ENCODE measurements at places on chromosomes 6 and 20.

DNA sequence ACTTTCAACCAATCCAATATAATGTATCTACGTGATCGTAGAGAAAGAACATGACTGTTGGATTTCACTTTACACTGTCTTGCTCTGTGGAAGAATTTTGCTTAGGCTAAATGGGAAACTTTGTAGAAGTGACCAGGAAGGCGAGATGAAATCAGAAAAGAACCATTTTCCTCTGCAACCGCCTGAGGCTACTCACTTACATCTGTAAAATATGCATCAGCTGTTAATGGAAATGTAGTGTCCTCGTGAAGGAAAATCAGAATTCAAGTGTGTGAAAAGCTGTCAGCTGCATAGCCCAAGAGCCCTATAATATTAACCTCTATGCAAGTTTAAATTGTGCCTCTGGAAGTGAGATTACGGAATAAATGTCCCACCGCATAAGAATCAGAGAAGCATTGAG, 277.9 kb downstream of the C6orf118 start:
- no peak for DNase-seq

GRCh38 chr6:43267619-43268354, 24.5 kb downstream of the TTBK1 start:
- no peak for DNase-seq

DNA sequence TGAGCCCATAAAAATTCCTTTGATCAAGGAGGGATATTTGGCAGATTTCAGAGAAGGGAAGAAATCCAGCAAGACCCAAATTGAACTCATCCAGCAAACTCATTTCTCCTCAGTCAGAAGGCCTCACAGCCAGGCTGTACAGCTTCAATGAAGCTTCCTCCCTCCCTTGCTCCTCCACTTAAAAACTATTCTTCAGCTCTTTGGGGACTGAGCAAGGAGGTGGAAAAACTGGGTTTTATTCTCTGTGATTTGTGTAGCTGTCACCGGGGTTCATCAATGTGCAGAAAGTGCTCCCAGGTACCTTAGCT, 158.7 kb upstream of the ZNF184 start:
- no peak for DNase-seq

DNA sequence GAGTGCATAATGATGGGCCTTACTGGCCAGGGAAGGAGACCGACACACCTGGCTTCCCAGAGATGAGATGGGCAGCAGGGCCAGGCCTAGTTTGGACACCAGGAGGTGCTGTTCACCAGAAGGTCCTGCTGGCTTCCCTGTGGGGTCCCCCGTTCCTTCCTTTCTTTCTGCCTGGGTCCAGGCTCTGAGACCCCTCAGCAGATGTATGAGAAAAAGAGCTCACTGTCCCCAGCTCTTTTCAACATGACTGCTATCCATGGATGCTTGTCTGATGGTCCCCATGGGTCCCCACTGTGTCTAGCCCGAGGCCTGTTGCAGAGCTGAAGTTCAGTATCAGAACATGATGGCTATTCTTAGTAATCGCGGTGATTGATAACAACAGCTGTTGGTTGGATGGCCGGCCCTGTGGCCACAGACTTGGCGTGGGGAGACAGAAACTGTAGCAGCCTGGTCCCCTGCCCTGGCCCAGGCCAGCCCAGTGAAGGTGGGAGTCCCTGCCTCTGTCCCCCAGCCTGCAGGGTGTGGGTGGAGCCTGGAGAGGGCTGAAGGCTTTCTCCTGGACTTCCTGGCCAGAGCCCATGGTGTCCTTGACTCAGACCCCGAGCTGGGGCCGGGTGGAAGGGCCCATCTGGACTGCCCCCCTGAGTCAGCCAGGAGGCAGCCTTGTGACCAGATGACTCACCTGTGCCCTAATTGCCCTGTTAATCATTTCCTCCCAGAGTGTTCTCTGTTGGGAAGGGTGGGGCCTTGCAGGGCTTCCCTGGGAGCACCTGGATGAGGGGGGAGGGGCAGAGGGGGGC, 9.9 kb upstream of the BAK1 start:
- DNase-seq, result peak; percentile 60

- no peak for DNase-seq
Measured at GRCh38 chr6:252775-253535, 39.3 kb upstream of the DUSP22 start.

- no peak for DNase-seq
Measured at GRCh38 chr6:148779142-148779562, 32.3 kb downstream of the UST start.

- no peak for DNase-seq
Measured at GRCh38 chr6:7473805-7474719, 67.4 kb upstream of the DSP start.

Measured in hindlimb muscle (tissue), 1 donor.